ENCODE measurements at places on chromosomes 4 and X.

DNA sequence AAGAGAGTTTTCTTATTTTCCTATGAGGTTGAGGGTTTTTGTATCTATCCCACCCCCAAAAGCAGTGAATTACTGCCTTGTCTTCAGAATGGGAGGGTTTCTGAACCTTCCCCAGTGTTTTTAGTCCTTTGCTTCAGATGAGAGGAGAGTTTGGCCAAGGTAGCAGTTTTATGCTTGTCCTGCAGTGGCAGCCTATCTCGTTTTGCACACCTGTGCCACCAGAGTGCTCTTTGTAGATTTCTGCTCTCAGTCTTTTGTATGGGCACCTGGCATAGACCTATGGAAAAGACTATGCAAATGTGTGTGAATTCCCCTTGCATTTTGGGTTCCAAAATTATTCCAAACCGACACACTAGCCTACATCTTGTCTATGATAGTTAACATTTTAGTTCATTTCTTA, 5.8 kb downstream of the TBC1D19 start:
- peak; percentile 20 for DNase-seq

DNA sequence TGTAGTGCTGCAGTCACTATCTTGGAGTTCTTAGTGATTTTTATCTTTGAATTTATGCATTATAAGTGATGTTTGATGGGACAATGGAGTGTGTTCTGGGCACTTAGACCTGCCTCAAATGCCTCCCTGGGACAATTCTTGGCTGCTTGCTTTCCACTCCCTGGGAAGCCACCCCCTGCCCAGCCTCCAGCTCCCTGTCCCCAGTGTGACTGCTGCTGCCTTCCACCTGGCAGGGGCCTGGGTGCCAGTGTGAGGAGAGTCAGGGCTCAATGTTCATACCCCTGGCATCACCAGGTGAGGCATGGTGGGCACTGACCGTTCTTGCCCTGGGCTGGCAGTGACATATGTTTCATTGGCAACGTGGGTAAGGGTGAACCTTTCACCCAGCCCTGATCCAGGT, 14.8 kb downstream of the MSX1 start:
- no peak for DNase-seq

GRCh38 chrX:130084631-130085237, 25.6 kb downstream of the ELF4 start:
- no peak for DNase-seq

DNA sequence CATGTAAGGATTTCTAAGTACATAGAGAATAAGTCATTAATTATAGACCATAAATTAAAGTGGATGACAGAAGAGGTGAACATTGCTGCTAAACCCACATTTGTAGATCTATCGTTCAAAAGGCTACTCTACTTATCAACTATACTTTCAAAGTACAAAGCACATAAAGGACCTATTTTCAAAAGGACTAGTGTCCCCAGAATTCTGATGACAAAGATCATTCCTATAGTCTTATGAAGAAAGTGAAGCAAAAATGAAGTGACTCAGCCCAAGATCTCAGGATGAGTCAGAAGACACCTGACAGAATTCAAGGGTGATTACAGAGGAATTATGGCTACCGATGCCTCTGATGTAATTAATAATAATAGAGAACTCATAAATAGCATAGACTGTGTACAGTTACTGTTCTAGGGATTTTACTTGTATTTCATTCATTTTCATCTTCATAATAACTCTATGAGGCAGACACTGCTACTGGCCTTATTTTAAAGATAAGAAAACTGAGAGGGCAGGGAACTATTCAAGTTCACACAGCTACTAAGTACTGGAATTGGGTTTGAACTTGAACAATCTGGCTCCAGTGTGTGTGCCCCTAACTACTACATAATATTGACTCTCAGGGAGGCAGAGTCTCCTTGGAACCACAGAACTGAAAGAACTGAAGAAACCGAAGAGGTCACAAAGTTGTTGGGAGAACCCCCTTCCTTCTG, 17.1 kb downstream of the USP46 start:
- peak; percentile 75 for DNase-seq

GRCh38 chrX:107374132-107374531, 75.3 kb upstream of the FRMPD3 start:
- no peak for DNase-seq

DNA sequence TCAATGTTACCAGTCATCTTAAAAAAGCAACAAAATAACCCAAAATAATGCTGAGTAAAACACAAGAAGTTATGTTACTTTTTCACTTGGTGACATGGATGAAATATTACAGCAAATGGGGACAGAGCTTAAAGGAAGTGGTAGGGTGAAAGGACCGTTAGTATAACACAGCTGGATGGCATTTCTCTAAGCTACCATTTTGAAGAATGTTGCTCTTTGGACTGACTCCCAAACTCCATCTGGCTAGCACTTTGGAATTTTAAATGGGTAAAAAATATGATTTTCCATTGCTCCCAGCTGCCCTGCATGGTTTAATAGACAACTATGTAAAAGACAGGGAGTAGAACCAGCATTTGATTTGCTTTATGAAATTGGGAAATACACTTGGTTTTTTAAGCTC, 27.6 kb downstream of the CLCN5 start:
- DNase-seq, result no peak

- DNase-seq, result peak; percentile 17
Observed at GRCh38 chr4:83686166-83686565, 150.3 kb downstream of the GPAT3 start.

GRCh38 chrX:76931518-76931917, 504.0 kb downstream of the MAGEE1 start:
- no peak for DNase-seq

GRCh38 chr4:107131295-107131694, 95.2 kb upstream of the DKK2 start:
- peak; percentile 23 for DNase-seq

GRCh38 chrX:68746988-68747387, 81.8 kb upstream of the EFNB1 start:
- no peak for DNase-seq

DNA sequence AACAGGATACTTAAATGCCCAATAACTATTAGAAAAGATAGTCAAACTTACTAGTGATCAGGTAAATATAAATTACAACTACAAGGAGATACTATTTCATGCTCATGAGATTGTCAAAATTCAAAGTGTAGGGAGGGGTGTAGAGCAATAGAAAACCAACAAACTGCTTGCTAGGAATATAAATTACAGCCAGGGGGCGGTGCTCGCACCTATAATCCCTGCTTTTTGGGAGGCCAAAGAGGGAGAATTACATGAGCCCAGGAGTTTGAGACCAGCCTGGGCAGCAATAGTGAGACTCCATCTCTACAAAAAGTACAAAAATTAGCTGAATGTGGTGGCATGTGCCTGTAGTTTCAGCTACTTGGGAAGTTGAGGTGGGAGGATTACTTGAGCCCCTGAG, 556.5 kb upstream of the NR3C2 start:
- peak; percentile 26 for DNase-seq

DNA sequence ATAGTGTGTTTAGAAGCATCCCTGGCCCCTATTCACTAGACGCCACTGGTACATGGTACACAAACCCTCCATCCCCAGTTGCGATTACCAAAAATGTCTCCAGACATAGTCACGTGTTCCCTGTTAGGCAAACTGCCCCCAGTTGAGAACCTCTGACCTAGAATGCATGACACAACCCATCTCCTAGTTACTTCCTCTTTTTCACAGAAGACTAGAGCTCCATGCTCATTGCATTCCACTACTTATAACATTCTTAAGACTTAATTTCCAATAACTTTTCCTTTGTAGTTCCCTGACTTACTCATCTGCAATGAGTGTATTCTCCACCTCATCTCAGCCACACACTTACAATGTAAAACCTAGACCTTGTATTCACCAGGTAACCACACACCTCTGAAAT, 68.6 kb downstream of the PRSS12 start:
- peak; percentile 65 for DNase-seq

- no peak for DNase-seq
Observed at GRCh38 chrX:120452131-120452530, 17.0 kb downstream of the LAMP2 start.

GRCh38 chr4:140808256-140808655, 52.1 kb upstream of the TBC1D9 start:
- no peak for DNase-seq

GRCh38 chrX:50988649-50989048, 78.1 kb downstream of the BMP15 start:
- peak; percentile 58 for DNase-seq

GRCh38 chrX:1686642-1687041, 71.8 kb downstream of the ASMT start:
- DNase-seq, result no peak

DNA sequence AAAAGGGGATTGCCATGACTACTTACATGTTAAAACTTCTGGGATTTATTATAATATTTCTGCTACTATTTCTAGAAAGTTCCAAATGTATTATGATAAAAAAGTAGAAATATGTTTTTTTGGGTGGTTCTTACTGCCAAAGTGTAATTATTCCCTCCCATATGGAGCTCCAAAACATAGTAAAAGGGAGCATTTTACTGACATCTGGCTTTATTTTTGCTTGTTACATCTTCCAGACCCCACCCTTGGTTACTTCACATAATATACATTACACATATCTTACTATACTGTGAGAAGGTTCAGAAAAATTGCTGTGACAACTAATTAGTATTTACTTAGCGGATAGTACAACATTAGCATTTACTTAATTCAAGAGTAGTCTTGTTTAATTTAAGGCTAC, 205.1 kb upstream of the TLL1 start:
- no peak for DNase-seq

GRCh38 chr4:11866391-11866790, 437.7 kb upstream of the HS3ST1 start:
- DNase-seq, result no peak

DNA sequence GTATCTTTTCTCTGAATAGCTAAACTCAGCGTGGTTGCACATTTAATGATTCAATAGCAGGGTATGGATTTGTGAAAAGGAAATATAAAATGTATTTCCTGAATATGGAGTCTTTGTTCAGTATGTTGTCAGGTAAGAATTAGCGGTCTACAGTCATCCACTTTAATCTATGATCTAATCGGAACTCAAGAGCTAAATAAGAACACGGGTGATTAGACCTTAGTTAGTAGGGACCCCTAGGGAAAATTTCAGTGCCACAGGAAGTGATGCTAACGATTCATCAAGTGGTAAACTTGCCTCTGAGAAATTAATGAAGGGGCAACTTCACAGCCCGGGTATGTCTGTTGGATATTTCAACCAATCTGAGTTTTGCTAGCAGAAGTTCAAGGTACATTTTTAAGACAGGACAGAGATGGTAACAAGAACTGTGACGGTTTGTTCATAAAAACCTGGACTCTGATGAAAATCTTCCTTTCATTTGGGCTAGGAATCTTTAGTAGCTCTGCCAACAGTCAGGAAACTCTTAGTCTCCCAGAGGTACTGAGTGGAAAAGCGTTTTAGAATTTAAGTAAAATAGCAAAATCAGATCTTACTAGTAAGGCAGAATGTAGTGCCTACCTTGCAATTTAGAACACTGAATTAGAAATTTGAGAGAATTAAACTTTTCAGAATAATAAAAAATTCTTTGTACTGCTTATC, 47.1 kb downstream of the PCDH7 start:
- DNase-seq, result no peak

Data from kidney tubule cell (primary cell).